Lower lobe of right lung (tissue), 2 donors: ENCODE measurements at places on chromosomes 12 and 14. TPM values are rescaled to one million over a fixed set of nuclear protein-coding genes. Genes with fewer than 3 reads are reported as not detected.

DNA sequence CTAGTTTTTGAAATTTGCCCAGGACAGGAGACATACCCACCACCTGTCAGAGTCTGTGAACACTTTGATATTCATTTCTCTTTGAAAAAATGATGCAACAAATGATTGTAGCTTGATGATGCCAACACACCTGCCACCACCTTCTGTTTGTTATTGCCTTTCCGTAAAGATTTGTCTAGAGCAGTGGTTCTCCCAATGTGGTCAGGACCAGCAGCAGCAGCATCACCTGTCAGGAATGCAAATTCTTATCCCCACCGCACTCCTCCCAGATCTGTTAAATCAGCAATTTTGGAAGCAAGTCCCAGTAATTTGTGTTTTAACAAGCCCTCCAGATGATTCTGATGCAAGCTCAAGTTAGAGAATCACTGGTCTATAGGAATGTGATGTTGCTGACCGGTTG lies 9.9 kb downstream of the CCDC175 start:
- no peak for DNase-seq

DNA sequence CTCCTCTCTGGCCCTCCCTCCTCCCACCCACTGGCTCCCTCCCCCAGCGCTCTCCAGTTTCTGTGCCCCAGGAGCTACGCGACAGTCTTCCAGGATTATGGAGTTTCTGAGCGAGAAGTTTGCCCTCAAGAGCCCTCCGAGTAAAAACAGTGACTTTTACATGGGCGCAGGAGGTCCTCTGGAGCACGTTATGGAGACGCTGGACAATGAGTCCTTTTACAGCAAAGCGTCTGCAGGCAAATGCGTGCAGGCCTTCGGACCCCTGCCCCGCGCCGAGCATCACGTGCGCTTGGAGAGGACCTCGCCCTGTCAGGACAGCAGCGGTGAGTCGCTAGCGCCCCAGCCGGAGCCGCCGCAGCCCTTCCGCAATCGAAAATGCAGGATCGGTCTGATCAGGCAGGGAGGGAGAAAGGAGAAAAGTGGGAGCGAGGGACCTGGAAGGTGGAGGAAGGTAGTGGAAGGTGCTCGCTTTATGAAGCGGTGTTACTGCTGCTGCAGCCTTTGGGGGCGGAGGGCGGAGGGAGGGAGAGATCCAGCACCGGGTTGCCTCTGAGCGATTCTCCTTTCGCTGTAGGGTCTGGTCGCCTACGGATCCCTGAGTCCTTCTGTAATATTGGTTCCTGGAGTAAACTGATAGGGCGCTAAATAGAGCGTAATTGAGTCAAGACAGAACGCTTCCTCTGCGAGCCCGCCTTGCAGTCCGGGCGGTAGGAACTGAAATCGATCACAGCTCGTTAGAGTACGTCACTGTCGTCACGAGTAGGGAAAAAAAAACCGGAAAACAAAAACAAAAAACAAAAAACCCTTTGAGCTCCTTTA lies at the start of gene ALX1:
Gene ALX1 (plus strand): TSS at position 56 of the 819 bp plus-strand sequence. CDS start 42 bp downstream, at position 98.
- peak; percentile 37 for DNase-seq

GZMH gene
- 7.5 TPM for total RNA-seq

PRB2 gene
- total RNA-seq: not detected
